COLO829 (cell line): ENCODE measurements at places on chromosomes 3 and 15.

DNA sequence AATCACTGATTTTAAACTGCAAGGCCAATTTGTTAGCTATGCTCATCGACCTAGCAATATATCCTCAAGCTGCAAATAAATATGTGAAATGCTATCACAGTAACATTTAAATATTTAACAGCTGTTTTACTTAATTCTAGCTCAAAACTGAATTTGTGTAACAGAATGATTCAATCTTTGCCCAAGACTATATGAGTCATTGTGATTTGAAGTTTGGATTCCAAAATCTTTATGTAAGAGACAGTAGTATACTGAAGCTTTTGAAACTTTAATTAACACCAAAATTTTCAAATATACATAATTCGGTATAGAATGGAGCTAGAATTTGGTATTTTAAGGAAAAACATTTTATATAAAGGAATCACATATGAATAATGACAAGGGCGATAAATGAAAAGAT lies 603.0 kb upstream of the ROBO2 start:
- no peak for DNase-seq

DNA sequence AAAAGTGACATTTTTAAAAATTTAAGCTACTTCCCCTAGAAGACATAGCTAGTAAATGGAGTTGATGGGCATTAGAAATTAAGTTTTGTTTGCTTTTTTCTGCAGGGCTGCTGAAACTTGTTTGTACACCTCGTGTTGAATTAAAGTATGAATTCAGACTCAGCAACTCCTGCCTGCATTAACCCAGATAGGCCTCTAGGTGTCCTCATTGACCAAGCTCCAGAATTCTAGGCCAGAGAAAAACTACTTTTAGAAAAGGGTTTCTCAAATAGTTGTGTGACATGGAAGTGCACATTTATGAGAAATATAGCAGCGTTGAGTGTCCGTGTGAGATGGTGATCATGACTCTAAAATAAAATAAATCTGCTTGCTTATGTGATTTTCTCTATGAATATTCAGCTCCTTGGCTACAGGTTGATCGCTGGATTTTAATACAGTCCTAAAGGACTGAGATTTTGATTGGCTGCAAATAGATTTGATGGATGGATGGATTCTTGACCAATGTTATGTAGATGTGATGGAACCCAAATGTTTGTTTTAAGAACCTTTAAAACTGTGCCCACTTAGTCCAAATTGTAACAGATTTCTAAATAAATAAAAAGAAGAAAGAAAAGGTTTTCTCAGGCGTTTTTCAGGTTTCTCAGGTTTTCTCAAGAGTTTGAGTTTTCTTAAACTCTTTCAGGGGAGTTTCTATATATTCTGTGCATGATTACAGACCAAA lies 39.4 kb upstream of the LMOD3 start:
- peak; percentile 88 for DNase-seq

- no peak for DNase-seq
These were observed 38.5 kb downstream of the IDH2 start for GRCh38 chr15:90063770-90064247.

DNA sequence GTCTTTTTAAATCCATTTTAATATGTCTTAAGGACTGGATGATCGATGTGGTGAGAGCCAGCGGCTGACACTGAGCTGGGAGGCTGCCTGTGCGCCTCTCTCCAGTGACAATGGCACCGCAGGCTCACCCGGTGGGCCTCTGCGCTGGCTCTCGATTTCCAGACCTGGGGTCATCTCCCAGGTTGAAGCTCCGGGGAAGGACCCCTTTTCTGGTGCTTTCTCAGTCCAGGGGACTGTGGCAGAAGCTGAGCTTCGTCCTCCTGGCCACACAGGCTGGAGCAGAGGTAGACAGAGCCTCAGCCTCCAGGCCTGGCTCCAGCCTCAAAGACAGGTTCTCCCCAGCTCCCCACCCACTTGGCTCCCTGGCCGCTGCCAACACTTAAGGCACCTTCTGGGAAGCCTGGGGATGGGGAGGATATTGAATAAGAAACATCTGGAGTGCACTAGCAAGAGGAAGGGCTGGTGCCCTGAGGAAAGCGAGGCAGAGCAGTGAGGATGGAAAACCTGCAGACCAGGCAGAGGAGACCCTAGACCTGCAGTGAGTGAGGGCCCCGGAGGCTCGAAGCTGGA lies 154.2 kb upstream of the SMAD3 start:
- DNase-seq: no peak

- no peak for DNase-seq
These were observed 269.8 kb upstream of the TMC3 start for GRCh38 chr15:81643771-81644170.

DNA sequence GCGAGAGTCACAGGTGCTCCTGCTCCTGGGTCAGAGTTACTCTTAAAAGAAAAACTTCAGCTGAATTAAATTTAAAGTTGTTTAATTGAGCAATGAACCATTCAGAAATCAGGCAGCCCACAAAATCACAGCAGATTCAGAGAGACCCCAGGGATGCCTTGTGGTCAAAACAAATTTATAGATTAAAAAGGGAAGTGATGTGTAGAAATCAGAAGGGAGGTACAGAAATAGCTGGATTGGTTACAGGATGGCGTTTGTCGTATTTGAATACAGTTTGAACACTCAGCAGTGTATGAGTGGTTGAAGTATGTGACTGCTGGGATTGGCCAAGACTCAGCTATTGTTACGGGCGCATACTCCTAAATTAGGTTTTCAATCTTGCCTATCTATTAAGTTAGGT lies 58.6 kb downstream of the UACA start:
- no peak for DNase-seq

DNA sequence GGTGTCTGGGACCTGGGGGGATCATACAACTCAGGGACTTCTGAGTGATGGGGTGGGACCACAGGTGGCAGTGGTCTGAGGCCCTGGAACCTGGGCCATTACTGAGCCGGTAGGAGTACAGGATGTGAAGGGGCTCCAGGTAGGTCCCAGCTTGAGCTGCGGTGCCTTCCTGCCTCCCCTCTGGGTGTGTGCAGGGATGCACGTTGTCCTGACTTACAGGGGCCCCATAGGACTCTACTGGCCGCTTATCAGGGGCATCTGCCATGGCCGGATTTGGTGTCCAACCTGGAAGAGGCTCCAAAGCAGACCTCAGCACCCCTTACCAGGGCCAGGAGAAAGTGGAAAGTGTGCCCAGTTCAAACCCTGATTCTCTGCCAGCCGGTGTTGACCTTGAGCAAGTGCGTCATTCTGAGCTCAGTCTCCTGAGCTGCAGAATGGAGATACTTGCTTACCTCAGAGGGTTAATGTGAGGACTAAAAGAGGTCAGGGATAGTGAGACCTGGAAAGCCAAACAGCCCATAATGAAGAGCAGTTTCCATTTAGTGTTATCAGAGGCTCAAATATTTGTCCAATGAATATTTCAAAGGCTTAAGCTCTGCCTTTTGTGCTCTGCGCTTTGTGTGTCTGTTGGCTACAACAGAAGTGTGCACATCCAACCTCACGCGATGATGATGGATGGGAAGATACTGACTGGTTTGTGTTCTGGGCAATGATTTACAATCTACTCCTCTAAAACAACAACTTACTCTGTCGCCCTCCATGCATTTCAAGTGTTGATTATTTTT lies 35.4 kb upstream of the ESYT3 start:
- no peak for DNase-seq

DNA sequence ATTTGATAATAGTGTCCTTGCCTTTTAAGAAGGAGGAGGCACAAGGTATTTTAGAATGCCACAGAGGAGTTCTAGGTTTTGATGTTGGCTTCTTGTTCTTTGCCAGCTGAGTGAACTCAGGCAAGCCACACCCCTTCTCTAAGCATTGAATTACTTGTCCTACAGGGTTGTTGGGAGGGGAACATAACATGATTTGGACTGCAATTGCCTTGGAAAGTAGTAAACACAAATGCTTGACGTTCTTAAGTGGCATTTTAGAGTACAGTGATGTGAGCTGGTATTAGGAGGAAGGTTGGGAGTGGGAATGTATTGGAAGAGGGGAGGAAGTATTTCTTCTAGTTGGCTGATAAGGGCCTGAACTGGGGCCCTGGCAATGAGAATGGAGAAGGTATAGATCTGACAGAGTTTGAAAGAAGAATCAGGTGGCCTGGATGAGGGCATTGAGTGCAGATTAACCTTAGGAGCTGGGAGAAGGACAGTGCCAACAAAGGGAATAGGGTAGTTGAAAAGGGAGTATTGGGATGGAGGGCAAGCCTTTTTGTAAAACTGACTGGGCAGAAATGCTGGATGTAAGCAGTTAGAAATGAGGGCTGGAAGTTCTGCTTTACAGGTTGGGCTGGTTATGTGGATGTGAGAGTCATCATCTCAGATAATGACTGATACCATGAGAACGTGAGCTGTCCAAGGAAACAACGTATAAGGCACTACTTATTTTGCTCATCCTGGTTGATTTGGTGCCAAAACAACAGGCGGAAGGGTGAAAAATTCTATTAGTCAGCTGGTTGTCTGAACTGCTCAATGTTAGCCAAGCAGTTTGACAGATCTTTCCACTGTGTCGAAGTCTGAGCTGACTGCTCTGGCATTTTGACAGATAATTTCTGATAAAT lies 16.7 kb downstream of the KAT2B start:
- DNase-seq: peak; percentile 67

- DNase-seq: peak; percentile 6
These were observed 200.7 kb downstream of the KCNH8 start for GRCh38 chr3:19348941-19349564.

DNA sequence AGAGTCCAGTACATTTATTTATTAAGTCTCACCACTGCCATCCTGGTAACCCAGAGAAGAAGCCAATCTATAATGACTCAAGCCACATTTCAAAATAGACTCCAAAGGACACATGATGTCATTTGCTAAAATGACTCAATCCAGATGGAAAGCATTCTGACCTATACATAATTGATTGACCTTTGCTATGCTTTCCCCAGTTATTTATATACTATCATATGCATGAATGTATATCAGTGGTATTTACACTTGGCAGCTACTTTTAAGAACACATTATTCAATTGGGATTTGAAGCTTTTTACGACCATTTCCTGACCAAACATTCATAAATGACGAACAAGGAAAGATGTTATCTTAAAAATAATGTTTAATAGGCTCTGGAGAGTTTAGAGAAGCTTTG lies 297.2 kb downstream of the FHIT start:
- no peak for DNase-seq

DNA sequence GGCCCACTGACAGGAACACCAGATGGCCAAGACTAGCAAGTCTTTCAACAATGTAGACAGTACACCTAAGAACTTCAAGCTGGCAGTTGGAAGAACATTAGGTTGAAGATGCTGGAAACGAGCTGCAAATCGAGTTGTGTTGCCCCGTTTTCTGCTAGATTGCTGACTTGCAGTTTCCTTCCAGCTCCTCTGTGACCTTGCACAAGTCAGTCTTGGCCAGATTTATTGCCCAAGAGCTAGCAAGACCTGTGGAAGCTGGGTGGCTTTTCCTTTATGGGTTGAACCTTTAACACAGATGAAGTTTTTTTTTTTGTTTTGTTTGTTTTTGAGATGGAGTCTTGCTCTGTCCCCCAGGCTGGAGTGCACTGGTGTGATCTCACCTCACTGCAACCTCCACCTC lies 2.9 kb upstream of the RBM6 start:
- DNase-seq: no peak

DNA sequence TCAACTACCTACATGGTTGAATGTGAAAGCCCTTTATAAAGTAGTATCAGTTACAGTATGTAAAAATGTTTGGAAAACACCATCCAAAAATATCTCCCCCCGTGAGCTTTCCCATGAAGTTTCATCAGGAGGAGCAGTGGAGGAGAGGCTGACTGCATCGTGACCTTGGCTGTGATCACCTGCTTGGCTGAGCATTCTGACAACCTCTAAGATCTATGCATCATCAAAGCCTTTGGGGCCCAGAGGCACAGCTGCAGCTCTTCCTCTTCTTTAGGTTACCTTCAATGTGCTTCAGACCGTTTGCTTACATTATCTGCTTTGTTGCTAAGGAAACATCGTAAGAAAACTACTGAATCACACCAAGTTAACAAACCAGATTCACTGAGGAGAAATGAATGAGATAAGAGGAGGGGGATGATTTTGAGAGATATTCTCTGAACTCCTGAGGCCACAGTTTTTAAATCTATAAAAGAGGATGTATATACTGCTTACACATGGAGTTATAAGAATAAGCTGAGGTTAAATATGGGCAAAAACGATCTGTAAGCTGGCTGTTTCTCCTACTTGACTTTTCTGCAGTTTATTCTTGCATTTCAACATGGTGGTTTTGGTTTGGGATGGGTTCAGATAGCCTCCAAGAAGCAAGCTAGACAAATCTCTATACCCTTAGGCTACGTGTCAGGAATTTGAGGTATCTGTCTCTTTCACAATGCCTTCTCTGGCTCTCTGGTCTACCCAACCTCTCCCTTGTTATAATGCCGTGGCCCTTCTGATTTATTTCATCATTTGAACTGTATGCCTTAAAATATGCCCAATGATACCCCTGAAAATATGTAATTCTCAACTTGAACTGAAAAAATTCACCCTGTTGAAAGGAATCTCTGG lies 4.0 kb downstream of the GCSAM start:
- DNase-seq: no peak

- peak; percentile 79 for DNase-seq
These were observed 2.8 kb downstream of the HEMK1 start for GRCh38 chr3:50572158-50572557.

GRCh38 chr3:94494992-94495391 lies 432.1 kb downstream of the NSUN3 start:
- DNase-seq: no peak

- no peak for DNase-seq
These were observed 9.5 kb upstream of the PRKCD start for GRCh38 chr3:53151465-53151864.

- DNase-seq: no peak
These were observed 19.8 kb upstream of the NUDT16 start for GRCh38 chr3:131361464-131362421.

DNA sequence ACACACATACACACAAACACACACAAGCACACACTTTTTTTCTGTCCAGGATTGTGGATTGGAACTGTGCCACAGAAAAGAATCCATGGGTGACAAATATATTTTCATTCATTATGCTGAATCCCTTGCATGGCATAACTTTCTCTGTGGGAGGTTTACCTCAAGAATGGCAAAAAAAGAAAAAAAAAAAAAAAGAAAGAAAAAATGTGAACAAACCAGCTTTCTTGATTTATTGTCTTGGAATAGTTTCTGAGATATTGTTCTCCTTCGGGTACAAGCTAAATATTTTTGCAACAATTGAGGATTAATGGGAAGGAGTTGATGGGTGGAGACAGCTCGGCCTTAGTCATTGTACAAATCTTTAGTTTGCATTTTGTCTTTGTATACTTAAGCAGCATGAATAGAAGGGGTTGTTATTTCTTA lies 153.1 kb downstream of the GMNC start:
- no peak for DNase-seq

DNA sequence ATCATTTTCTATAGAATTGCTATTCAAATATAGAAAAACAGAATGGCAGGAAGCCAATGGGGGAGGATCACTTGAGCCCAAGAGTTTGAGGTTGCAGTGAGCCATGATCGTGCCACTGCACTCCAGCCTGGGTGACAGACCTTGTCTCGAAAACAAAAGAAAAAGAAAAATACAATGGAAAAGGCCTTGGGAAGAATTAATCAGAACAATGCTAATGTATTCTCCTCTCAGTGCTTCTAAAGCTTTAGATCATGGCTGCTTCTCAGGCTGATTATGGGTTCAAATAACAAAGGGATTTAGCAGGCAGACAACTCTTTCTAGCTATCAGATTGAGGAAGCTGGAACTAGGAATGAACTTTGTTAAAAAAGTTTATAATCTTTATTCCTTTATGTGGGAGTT lies 115.8 kb downstream of the PDCD6IP start:
- no peak for DNase-seq
